ENCODE measurements at places on chromosomes 2 and 18.

DNA sequence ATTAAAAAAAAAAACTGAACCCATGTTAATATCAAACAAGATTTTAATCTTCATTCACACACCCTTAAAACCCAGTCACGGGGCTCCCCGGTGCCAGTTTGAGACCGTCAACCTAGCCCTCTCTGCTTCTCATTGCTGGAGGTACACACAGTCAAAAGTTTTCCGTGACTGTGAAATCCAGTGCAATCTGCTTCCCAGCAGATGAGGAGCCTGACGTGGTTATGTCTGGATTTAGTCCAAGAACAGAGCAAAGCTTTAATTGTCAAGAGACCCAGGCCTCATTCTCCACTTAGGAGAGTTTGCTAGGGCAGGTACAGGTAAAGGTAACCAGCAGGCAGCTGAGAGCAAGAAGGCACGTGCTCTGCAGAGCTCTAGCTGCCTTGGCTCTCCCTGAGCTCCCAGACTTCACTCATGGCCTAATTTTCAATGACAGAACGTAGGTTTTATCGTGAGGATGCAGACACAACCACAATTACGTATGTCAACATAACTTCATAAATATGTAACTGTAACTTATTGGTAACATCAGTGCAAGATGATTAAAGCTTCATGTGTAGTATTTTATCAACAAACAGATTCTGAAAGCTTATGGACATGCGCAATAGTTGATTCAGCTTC, 56.3 kb downstream of the SLC16A14 start:
- no peak for DNase-seq

DNA sequence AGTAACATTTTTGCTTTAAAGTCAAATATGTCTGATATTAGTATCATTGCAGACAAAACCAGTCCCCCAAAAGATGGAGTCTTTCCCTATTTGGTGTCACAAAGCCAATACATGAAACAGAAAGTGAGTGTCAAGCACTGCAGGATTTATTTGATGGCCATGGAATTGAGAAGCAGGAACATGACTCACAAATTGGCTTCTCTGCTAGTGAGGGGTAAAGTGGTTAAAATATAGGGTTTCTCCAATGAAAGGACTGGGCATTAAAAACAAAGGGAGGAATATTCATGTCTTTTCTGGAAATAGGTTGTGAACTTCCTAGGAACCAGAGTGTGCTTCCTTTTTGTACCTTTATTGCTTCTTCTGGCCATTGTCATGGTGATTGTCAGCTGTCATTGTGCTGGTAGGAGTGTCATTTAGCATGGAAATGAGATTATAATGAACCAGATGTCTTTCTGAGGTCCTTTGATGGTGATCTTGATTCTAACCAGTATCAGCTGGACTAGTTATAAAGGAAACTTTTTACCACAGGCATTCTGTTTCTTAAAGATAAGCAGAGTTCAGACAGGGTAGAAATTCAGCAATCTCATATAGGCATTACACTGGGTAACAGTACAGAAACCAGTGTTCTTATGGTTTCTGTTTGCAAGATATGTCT, 4.1 kb downstream of the REG1B start:
- DNase-seq, result no peak

- no peak for DNase-seq
These were observed 24.3 kb upstream of the RESP18 start for GRCh38 chr2:219356834-219357233.

- DNase-seq, result no peak
These were observed 59.2 kb upstream of the IGFBP2 start for GRCh38 chr2:216574046-216574445.

DNA sequence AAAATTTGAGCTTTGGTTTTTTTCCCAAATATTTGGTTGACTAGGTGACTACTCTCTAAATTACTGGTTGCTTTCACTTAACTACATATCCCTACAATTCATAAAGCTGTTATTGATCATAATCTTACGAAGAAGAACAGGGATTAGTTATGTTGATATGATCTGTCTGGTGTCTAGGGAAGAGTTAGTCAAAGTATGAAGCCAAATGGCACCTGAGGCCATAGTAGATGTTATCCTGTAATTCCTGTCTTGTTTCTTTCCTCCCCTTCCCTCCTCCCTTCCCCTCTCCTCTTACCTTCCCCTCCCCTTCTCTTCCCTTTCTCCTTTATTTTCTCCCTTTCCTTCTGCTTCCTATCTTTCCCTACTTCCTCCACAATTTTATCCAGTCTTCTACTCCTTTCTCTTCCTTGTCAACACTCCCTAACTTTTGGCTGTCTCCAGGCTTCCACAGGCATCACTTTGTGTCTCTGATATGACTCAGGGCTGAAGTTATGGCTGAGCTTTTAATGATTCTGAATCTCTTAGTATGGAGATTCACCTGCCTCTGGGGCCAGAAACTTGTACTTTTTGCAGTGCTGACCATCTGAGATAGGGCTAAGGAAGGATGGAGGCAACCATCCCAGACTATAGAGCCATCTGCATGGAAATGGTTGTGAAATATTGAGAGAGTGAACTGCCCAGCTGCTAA, 149.9 kb upstream of the TCF4 start:
- DNase-seq, result no peak

GRCh38 chr2:42314892-42315468, 46.0 kb downstream of the COX7A2L start:
- no peak for DNase-seq

- DNase-seq, result no peak
These were observed 10.0 kb downstream of the RHOB start for GRCh38 chr2:20456636-20457426.

DNA sequence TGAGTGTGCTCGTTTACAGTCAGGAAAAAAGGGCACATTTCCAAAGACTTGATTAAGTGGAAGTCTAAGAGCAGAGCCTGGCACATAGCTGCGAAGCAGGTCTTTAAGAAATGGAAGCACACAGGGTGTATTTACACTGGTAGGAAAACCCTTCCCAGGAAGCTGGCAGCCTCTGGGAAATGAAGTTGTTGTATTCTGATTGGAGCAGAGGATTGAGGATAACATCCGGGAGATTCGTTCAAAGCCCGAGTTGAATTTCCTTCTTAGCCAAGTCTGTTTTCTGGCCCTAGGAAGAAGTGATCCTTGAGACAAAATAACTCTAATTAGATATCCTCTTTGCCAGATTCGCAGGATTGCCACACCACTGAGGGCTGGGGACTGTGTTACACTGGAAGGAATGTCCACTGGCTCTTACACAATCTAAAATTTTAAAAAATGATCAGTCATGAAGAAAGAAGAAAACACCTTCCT, 75.9 kb downstream of the ITGB1BP1 start:
- no peak for DNase-seq

DNA sequence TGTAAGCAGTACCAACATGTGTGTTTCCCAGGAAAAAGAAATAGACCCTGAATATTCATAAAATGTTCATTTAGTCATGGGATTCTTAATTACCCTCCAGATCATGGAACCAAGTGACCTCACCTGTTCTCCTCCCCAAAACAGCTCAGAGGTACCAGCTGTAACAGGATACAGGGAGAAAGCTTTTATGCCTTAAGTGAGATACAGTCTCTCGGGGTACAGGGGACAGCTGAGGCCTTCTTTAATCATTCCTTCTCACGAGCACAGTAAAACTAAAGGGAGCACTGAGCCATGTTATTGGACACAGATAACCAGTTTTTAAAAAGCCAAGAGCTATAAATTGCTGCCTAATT, 16.6 kb downstream of the EPHA4 start:
- no peak for DNase-seq

- DNase-seq, result no peak
These were observed 1068.0 kb upstream of the ZEB2 start for GRCh38 chr2:145587922-145588321.

DNA sequence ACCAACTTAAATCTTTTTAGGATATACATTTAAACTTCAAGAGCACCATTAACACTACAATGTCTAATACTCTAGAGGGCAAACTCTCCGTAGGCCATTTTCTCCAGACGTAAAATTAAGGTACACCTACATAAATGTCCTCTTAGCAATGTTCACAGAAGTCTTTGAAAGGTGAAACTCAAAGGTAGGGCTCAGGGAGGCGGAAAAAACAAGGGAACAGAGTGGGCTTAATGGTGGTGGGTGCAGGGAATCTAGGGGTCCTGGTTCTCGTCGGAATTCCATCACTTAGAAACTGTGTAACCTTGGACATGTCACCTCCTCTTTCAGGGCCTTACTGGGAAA, 668 bp downstream of the NFU1 start:
- DNase-seq, result no peak

- no peak for DNase-seq
These were observed 41.0 kb upstream of the CTIF start for GRCh38 chr18:48497863-48498262.
